Thymus (tissue), 14 donors: ENCODE measurements at places on chromosomes 3 and 15. TPM values are rescaled to one million over a fixed set of nuclear protein-coding genes. Genes with fewer than 3 reads are reported as not detected.
A peak's percentile ranks its signal among the peaks of the same experiment; 100 is the strongest.

DNA sequence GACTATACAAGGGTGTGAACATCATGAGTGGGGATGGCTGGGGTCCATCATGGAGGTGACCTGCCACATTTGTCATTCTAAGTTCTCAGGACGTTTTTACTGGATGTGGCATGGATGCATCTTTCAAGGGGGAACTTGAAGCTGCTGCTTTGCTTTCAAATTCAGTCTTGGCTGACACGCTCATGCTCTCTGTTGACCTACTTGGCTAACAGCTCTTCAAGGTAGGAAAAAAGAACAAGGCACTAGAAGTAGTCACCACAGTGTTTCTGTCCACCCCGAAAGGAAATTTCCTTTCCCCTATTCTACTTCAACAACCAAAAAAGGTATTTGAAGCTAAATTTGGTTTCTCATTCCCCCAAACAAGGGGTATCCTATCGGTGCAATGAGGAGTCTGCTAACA lies 15.0 kb downstream of the STIMATE start:
- no peaks in the 10 kb centered on the region for H3K4me1 ChIP-seq
- DNase-seq, result no peak
- no peaks in the 10 kb centered on the region for H3K27me3 ChIP-seq
- H3K27ac ChIP-seq, result no peak overlapping the region
- H3K36me3 ChIP-seq, result peaks cover 11% of the 10 kb centered on the region
- no peak overlapping the region for H3K4me3 ChIP-seq

Gene KLF15
- total RNA-seq, result 0.28 TPM

Gene C2CD4A
- total RNA-seq, result 0.66 TPM

DNA sequence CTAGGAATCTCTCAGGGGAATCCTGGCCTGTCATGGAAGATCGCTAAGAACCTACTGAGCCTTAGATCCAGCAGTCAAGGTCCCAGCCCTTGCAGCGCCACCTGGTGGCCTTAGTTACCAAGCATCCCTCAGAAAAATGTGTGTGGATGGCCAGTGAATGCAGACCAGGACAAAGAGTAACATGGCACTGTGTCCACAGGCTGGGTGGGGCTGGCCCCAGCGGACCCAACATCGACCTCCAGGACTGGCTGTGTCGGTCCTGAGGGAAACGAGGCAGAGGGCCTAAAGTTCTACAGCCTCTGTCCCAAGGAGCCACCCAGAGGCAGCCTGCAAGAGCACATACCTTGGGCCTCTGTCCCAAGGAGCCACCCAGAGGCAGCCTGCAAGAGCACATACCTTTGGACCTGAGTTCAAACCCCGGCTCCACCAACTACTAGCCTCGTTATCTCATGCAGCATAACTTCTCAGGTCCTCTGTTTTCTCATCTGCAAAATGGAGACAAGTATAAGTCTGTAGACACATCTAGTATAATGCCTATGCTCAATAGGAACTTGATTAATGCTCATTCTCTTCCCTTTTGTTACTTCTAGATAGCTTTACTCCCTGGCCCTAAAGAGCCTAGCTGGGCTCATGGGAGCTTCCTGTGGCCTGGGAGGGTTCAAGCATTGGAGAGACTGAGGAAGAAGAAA lies 57.5 kb upstream of the HERC1 start:
- H3K4me3 ChIP-seq, result no peak overlapping the region
- peaks cover 26% of the 10 kb centered on the region for H3K4me1 ChIP-seq
- peak; percentile 80 for DNase-seq
- H3K27ac ChIP-seq, result peak overlapping the region; percentile 36

DNA sequence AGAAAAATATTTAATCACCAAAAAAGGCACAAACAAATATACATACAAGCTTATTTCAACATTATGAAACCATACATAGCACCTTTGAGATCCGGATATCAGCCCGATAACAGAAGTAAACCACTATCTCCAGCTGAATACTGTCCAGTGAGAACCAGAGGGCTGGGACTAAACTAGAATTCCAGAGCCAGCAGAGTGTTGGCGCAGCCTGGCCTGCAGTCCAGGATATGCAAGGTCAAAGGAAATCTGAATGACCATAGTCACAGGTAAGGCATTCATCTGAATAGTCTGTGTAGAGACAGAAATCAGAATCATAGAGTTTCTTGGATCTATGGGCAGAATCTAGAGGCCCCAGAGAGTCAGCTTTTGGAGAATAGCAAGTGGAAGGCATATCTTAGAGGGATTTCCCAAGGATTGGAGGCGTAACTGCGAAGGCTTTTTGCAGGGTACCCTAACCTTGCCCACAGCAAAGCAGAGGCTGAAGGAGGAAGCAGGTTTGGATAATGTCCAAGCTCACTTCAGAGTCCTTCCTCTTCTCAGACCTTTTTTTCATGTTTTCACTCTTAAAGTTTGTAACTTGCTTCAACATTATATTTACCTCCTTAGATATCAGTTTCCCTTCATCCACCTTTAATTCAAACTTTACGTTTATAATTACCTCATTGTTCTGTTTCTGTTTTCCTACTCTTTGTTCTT lies 32.5 kb upstream of the TP63 start:
- no peaks in the 10 kb centered on the region for H3K4me1 ChIP-seq
- no peak for DNase-seq
- H3K36me3 ChIP-seq, result no peaks in the 10 kb centered on the region
- no peaks in the 10 kb centered on the region for H3K27me3 ChIP-seq
- no peak overlapping the region for H3K4me3 ChIP-seq

GRCh38 chr3:120528163-120528562 lies 68.0 kb upstream of the NDUFB4 start:
- no peaks in the 10 kb centered on the region for H3K36me3 ChIP-seq
- no peak overlapping the region for H3K4me3 ChIP-seq
- no peak for DNase-seq
- no peaks in the 10 kb centered on the region for H3K27me3 ChIP-seq
- no peak overlapping the region for H3K27ac ChIP-seq
- no peaks in the 10 kb centered on the region for H3K4me1 ChIP-seq
